ENCODE measurements at places on chromosomes 5 and 9. TPM values are rescaled to one million over a fixed set of nuclear protein-coding genes. Genes with fewer than 3 reads are reported as not detected.

KCNMB1 gene
- not detected for total RNA-seq

SLC6A19 gene
- not detected for total RNA-seq

GRM6 gene
- not detected for total RNA-seq

OR13C9 gene
- total RNA-seq: not detected

- DNase-seq: no peak
Observed at GRCh38 chr9:74949859-74950855, 2.6 kb downstream of the C9orf40 start.

DNA sequence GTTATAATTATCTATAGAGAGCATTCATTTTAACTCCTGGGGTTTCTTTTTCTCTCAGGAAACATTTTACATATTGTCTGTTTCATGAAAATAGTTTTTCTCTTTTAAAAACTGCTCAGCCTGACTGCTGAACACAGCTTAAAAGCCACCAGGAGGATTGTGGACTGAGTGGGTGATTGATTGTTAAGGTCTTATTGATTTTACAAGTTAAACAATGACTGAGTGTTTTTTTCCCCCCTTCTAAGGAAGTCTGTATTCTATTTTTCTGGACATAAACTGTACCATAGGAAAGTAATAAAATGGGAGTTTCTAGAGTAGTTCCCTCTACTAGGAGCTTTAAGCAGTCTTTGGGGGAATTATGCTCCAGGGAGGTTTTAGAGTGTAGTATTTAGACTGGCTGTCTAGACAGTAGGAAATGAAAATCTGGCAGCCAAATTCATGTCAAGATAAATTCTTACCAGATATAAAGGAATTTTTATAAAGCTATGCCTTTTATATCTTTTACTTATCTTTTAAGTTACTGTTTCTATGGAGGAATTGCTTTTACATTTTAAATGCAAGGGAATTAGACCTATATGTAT is 463.9 kb downstream of the PRR16 start:
- no peak for DNase-seq
